ENCODE measurements at places on chromosomes 4 and X. TPM values are rescaled to one million over a fixed set of nuclear protein-coding genes. Genes with fewer than 3 reads are reported as not detected.

Gene CT45A5
- 0.94 TPM for polyA plus RNA-seq

Gene MRPL1
- 151 TPM for polyA plus RNA-seq

Gene PDGFRA
- polyA plus RNA-seq: 0.94 TPM

Gene UGT2B15
- polyA plus RNA-seq: not detected

Gene ATP2B3
- polyA plus RNA-seq: 12.9 TPM

Gene HTN3
- not detected for polyA plus RNA-seq

Gene SULT1E1
- not detected for polyA plus RNA-seq

Gene ASB11
- polyA plus RNA-seq: not detected

Gene CT45A1
- polyA plus RNA-seq: not detected

Gene FAM133A
- polyA plus RNA-seq: 0.84 TPM

Gene MAGEA9B
- not detected for polyA plus RNA-seq

Gene TRIM61
- 3.8 TPM for polyA plus RNA-seq

Gene XAGE2
- polyA plus RNA-seq: not detected

Gene MAGEA2B
- polyA plus RNA-seq: not detected

Gene NALF2
- 0.60 TPM for polyA plus RNA-seq

Gene CYBB
- not detected for polyA plus RNA-seq

Gene CHST7
- polyA plus RNA-seq: 2.2 TPM

Gene CD40LG
- not detected for polyA plus RNA-seq

Gene CFI
- not detected for polyA plus RNA-seq

Gene SRPX
- 33.6 TPM for polyA plus RNA-seq

Gene MAGEE2
- not detected for polyA plus RNA-seq

Gene SHROOM4
- polyA plus RNA-seq: not detected

Gene JADE1
- 15.3 TPM for polyA plus RNA-seq

Gene PAGE4
- not detected for polyA plus RNA-seq

Gene KDR
- not detected for polyA plus RNA-seq

Gene CCNB3
- polyA plus RNA-seq: 1.5 TPM

Gene TNMD
- not detected for polyA plus RNA-seq

Gene SPIN2A
- polyA plus RNA-seq: not detected

Gene NAP1L3
- polyA plus RNA-seq: 98.2 TPM

Gene RNF150
- 21.0 TPM for polyA plus RNA-seq

Gene CXCL11
- not detected for polyA plus RNA-seq

Gene MTTP
- 5.7 TPM for polyA plus RNA-seq

Gene GAK
- polyA plus RNA-seq: 4.9 TPM

Gene MAOA
- polyA plus RNA-seq: 0.92 TPM

Gene ARR3
- polyA plus RNA-seq: not detected

Gene DIPK2B
- polyA plus RNA-seq: not detected

Gene F9
- not detected for polyA plus RNA-seq

Gene NKX3-2
- polyA plus RNA-seq: not detected

Gene ADAM29
- 0.86 TPM for polyA plus RNA-seq

Gene RPS6KA6
- polyA plus RNA-seq: 3.7 TPM

Gene PAGE1
- polyA plus RNA-seq: not detected

Gene ZNF157
- 0.17 TPM for polyA plus RNA-seq

Gene GPRASP3
- polyA plus RNA-seq: 15.6 TPM

Gene CFAP47
- not detected for polyA plus RNA-seq

Gene SCML2
- 2.6 TPM for polyA plus RNA-seq

Gene PABPC1L2A
- not detected for polyA plus RNA-seq

Gene PAPSS1
- 109 TPM for polyA plus RNA-seq

Gene GAB3
- polyA plus RNA-seq: 2.0 TPM

Gene AKAP4
- polyA plus RNA-seq: not detected

Gene ZCCHC12
- 1.1 TPM for polyA plus RNA-seq

Gene FRMPD4
- polyA plus RNA-seq: 24.9 TPM

Gene TTC29
- not detected for polyA plus RNA-seq

Gene ZDHHC9
- 13.2 TPM for polyA plus RNA-seq

Gene SLC4A4
- 41.8 TPM for polyA plus RNA-seq

Gene PRKX
- 3.8 TPM for polyA plus RNA-seq

Gene CXCL8
- not detected for polyA plus RNA-seq

Gene VCX3A
- not detected for polyA plus RNA-seq
